ENCODE measurements at places on chromosomes 1 and 21.

DNA sequence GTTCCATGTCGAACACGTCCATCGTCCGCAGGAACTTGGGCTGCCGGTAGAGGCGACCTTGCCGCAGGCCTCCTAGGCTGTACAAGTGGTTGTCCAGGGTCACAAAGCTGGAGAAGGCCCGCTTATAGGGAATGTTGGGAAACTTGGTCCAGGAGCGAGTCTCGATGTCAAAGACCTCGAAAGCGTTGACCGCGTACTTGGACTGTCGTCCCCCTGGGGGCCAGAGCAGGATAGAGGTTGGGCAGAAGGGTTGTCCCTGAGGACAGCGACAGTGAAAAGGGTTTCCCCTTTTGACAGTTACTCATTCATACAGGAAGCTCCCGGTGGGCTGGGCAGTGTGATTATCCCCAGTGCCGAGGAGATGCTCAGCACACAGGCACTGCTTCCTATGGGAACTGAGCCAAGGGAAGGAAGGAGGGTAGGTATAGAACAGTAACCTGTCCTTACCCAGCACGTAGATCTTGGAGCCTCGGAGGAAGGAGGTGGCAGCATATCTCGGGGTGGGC, 17.5 kb downstream of the KLHDC8A start:
- no peak for DNase-seq

GRCh38 chr1:8767006-8767405, 50.4 kb downstream of the RERE start:
- DNase-seq: no peak

DNA sequence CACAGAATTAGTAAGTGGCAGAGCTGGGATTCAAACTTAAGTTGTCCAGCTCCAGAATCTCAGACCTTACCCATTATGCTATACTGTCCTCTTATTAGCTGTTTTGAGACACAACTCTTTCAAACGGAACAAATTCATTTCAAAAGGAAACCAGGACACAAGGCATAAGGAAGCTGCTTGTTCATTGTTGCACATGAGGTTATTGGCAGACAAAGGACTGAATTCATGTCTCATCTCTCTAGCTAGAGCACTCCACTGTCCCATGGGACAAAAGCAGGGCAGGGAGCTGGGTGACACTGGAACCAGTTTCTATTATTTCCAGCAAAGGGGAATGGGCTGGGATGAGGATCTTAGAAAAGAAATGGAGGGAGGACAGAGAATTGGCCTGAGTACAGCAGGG, 26.4 kb downstream of the CHI3L2 start:
- DNase-seq: no peak

DNA sequence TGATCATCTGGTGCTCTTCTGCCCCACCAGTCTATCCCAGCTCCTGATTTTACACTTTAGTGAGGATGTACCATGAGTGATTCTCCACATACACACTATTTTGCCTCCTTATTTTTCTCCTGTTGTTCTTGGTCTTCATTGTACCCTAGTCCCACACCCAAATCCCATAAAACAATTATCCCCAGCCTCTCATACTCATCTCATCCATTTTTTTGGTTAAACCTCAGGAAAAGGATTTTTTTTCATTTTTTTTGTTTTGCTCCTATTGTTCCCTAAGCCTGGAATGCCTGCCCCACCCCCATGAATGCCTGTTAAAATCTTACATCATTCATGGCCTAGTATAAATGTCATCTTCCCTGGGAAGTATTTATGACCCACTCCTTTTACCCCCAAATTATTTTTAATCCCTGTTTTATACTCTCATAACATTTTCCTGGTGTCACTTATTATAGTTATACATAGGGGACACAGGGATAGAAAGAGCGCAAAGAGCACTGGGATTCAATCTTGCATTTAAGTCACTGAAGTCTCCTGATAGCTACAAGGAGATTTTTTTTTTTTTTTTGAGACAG, 4.9 kb upstream of the LINGO4 start:
- no peak for DNase-seq

DNA sequence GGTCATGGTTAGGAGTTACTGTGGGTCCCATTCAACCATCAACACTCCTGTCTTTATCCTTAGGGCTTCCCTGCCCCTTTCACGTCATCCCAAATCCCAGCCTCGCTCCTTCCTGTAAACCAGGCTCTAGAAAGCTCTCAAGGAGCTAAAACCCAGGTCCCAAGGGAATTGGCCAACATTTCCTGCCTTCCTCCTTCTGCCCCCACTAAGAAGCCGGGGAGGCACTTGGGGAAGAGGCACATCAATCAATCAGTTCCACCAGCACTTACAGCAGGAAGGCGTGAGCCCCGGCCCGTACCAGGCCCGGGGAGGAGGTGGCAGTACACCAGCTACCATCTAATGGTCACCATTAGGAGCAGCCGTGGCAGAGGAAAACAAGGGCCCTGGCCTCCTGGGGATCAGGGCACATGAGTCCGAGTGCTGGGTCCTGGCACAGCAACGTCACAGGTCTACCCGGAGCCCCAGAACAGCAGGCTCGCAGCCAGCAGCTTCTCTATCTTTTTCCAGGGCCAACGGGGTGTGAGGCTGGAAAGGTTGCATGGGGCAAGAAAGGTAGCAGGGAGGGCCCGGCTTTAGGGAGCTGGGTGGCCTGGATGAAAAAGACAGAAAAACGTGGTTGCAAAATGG, 108.6 kb downstream of the CASZ1 start:
- DNase-seq: no peak

DNA sequence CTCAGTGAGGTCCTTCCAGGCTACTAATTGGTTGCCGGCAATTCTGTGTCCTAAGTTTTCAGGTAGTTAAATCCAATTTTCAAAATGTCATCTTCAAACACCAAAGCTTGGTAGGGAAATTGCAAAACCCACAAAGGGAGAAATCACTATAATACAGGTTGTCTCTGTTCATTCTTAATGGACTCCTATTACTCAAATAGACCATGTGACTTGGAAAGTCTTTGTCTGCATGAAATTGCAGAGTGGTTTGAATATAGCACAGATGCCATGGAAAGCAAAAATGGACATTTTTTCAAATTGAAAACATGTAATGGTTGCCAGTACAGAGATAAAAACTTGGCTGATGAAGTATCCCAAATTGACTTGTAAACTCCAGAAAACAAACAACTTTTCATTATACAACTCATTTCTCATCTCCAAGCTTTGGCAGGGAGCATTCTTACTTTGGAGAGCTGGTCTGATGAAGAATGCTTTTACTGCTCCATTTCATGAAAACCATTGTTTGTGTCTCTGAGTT, 169.5 kb upstream of the PKN2 start:
- no peak for DNase-seq

DNA sequence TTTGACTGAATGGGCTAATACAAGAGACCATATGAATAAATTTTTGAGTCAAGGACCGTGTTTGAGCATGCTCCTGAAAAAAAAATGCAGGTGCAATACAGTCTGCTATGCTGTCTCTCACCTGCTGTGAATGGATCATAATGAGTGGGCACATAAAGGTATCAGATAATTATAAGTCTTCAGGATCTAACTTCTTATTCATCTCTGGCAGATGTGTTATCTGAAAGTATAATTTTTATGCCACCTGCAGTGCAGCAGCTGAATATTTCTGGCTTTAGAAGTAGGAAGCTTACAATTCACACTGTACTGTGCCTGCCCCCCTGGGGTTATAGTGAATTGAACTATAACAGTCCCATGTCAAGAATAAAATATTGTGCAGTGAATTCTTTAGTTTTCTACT, 333.3 kb downstream of the MRPL39 start:
- DNase-seq: no peak

GRCh38 chr1:154466921-154467417, 35.0 kb upstream of the TDRD10 start:
- DNase-seq: no peak

Measured in stimulated activated effector memory CD8-positive, alpha-beta T cell treated with anti-CD3 and anti-CD28 coated beads, Interleukin-12 subunit alpha, Interleukin-12 subunit beta, amount 100 ng/mL, for 72 hours (primary cell).